Stimulated activated CD4-positive, alpha-beta T cell treated with anti-CD3 and anti-CD28 coated beads, TNF-alpha, amount 100 ng/mL, for 1 hour (primary cell): ENCODE measurements at places on chromosomes 12 and 14.

DNA sequence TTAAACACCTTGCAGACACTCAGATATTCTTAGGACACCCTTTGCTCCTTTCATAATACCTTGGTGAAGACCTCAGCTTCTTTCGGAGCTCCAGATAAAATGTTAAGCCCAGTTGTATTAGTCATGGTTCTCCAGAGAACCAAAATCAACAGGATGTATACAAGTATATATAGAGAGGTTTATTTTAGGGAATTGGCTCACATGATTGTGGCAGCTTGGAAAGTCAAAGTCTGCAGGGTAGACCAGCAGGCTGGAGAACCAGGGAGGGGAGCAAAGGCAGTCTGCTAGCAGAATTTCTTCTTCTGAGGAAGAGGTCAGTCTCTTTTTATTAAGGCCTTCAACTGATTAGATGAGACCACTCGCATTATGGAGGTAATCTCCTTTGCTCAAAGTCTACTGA lies 6.9 kb upstream of the IGF1 start:
- no peak for DNase-seq

DNA sequence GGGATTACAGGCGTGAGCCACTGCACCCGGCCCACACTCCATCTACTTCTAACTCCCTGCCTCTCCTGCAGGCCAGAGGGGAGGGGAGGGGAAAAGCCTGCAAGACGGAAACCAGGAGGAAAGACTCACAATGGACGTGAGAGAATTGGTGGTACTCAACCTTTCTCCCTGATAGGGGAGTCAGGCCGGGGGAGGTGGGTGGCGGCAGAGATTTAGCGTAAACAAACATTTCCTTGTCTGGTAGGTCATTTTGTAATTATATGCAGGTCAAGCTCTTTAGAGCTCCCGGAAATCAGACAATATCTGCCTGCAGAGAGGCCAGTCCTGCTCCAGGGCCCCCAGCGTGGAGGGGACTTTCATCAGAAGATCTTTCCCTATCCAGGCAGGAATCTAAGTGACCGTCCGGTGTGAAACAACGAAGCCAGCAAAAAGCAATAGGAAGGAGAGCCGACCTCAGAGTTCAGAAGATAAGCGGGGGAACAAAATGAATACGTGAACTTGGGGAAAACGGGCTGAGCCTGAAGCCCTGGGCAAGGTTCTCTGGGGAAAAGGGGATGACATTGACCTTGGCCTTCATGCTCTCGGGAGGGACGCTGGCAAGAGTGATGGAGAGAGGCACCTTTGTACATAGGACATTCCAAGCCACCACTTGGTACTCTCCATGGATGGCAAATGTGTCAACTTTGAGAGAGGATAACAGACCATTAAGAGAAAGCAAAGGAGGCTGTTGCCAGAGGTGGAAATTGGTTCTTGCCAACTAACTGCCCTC lies 62.3 kb downstream of the SPRING1 start:
- DNase-seq, result no peak

DNA sequence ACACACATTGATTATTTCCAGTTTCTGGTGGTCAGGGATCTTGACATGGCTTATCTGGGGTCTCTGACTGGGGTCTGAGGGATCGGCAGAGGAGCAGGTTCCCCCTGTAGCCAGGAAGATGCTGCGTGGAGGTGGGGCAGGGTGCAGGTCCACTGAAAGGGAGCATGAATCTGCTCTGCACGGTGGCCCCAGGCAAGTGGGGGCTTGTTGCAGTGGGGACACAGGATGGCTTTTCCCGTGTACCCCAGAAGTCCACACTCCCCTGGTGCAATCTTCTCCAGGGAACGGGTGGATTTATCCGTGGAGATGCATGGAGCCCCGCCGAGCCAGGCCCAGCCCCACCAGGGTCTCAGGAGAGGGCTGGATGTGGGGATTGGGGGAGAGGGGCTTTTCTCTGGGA lies 210.4 kb upstream of the C14orf180 start:
- no peak for DNase-seq

DNA sequence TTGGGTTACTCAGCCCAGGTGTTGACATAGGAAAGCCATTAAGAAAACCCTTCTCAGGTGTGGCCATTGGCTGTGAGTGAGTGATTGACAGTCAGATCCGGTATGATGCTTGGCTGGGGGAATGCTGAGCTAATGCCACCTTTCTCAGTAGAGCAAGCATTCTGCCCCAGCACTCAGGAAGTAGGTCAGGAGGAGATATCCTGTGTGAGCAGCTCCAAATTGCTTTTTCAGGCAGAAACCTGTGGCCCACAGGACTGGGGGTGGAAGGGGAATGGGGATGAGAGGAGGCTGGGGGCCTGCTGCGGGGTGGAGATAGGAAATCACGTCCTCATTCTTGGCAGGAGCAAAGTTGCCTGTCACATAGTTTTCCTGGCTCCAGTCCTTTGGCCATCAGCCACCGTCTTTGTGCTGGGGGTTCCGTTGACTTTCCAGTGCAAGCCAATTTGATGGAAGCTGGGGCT lies 55.7 kb downstream of the NINJ2 start:
- DNase-seq, result no peak

- DNase-seq, result no peak
Observed at GRCh38 chr12:91926848-91927247, 218.8 kb downstream of the BTG1 start.

DNA sequence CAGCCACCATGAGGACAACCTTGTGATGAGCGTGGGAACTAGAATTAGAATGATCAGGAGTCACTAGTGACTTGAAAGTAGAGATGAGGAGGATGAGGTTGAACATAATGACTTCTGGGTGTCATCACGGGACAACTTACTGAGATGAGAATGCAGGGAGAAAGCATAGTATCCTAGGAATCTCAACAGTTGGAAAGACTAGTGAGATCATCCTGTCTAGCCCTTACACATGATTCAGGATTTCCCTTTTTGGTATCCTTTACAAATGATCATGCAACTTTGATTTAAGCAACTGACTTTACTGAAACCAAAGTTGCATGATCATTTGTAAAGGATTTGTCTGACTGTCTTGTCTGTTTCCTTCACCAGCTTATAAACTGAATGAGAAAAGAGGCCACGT lies 51.8 kb upstream of the HIF1A start:
- no peak for DNase-seq

DNA sequence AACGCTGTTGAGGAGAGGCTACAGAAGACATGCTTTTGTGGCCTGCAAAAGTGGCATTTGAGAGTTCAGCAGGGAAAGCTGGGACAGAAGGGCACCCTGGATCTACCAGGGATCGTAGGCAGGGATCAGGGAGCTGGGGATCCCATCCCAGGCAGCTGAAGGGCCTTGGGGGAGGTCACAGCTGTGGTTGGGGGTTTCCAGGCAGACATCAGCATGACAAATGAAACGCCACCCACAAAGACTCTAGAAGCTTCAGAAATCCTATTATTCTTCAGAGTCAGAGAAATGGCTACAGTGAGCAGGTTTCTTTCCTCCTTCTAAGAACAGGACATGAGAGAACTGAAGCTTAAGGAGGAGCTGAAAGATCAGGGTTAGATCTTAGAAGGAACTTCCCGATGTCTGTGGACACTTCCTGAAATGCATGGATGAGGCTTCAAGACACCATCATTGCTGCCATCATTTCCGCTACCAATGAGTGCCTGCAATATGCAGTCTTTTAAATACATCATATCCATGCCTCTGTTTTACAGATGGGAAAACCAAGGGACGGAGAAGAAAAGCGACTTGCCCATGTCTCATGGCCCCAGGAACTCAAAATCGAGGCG lies 104.3 kb downstream of the RBM19 start:
- no peak for DNase-seq

DNA sequence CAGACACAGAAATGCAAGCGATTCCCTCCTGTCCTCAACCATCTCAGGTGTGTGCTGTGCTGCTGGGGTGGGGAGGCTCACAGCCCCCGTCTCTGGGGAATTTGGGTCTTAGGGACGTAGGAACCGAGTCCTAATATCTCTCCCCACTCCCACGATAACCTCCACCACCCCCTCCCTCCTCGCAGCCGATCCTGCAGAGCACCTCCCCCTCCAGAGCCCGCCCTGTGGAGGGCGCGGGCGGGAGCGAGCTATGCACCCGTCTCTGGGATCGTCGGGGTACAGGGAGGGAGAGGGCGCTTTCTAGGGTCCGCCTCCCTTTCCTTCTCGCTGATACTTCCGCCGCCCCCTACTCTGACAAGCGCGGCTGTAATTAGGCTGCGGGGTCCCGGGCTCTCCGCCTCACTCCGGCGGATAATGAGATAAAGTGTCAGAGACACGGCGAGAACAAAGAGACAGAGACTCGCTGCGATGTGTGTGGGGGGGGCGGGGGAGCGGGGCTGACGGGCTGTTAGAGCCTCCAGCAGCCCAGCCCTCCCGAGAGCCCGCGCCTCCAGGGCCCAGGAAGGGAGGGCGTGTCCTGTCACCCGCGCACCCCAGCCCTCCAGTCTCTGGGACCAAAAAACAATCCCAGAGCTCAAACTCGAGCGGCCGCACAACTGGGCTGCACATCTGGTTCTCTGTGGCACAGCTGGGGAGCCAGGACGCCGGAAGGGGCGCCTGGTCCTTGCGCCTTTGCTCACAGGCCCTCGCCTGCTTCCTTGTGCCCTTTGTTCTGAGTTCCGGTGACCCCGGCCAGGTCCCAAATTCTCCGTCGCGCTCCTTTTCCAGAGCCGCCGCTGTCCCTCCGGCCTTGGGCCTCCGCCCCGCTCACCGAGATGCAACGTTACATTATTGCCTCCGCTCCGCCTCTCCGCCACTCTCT lies 8.7 kb downstream of the SHMT2 start:
- DNase-seq, result no peak

DNA sequence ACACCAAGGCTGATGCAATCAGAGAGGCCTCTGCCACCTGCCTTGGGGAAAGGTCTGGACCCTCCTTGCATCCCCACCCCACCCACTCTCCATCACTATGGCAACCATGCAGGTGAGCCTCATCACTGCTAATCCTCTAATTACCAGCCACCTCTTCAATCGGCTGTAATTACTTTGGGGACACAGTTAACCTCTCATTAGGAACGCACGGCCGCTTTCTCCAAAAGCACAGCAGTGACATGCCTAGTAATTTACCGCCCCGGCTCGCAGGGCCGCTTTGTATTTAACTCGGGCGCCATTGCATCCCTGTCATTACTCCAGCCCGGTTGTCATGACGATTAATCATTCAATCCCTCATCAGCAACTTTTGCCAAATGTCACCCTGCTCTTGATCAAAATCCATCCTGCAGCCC lies 36.3 kb upstream of the FAM222A start:
- no peak for DNase-seq

DNA sequence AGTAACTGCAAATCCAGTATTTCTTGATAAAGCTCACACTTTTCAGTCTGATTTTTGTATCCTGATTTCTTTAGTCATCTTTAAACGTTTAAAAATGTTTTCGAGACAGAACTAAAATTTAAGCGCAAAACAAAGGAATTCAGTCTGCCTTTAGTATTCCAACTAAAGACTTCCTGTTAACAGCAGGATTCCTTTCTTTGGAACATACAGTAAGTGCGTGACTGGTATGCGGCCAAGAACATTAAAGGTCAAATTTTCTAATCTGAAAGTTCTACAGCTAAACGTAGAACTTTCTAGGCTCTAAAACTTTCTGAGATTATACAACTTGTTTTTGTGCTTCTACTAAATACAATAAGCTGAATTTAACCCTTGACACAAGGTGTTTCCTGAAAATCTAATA lies 9.9 kb downstream of the SAV1 start:
- DNase-seq, result no peak

- no peak for DNase-seq
Observed at GRCh38 chr14:59277659-59278058, 89.2 kb downstream of the DAAM1 start.

GRCh38 chr12:96501133-96501761 lies 11.9 kb downstream of the CFAP54 start:
- DNase-seq, result no peak

DNA sequence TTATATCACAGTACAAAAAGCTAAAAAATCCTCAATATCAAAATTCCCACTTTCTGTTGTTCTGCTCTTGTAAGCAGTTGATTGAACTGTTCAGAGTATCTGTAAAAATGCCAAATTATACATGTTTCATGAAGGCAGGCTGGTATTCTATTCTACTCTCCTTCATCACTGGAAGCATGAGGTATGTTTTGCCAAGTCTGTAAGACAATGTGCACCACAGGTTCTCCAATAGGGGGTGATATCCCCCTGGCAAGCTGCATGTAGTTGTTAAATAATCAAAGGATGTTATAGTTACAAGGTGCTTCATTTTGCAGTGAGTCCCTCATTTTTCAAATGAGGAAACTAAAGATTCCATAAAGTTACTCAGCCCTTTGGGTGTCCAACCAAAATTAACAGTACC lies 15.1 kb upstream of the NEK9 start:
- no peak for DNase-seq

DNA sequence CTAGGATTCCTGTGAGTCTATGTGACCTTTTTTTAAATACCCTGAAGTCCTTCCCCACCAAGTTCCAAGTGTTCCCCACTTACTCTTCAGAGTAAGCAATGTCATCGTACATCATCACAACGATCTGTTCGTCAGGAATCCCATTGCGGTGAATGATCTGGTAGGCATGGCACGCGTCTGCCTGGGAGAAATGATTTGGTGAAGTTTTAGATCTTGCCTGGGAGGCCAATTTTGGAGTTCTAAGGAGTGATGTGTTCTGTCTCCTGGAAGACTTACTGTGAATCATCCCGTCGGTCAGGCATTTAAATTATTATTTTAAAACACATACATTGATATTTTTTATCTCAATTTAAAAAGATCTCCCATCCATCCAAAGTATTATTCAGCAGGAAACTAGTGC lies 29.8 kb downstream of the LGMN start:
- DNase-seq, result no peak

- DNase-seq, result no peak
Observed at GRCh38 chr12:100668945-100669536, 95.6 kb downstream of the GAS2L3 start.

GRCh38 chr12:123404581-123404980 lies 20.6 kb downstream of the KMT5A start:
- DNase-seq, result no peak

- DNase-seq, result no peak
Observed at GRCh38 chr14:69289811-69290520, 30.0 kb downstream of the GALNT16 start.

DNA sequence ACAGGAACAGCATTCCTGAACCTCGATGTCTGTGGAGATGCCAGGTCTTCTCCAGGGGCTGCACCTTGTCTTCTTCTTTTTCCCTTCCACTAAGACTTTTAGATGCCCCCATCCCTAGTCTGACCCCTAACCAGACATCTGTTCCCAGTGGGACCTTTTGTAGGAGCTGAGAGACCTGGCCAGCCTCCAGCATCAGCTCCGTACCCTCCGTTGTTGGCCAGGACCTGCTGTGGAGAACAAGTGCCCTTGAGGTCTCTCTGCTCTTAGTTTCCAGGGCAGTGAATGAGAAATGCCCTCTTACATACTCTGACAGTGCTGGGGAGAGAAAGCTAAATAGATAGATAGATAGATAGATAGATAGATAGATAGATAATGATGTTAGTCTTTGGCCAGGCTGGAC lies 16.8 kb upstream of the SDR39U1 start:
- no peak for DNase-seq

- DNase-seq, result no peak
Observed at GRCh38 chr14:62158779-62159178, 396.6 kb downstream of the SNAPC1 start.

GRCh38 chr12:28618171-28618570 lies 427.9 kb downstream of the CCDC91 start:
- DNase-seq, result no peak
